ENCODE measurements at places on chromosomes 5 and 9.

- DNase-seq, result no peak
Measured at GRCh38 chr9:132982458-132982857, 4.0 kb downstream of the GFI1B start.

GRCh38 chr9:135945969-135946368 is 15.2 kb downstream of the UBAC1 start:
- DNase-seq, result no peak

DNA sequence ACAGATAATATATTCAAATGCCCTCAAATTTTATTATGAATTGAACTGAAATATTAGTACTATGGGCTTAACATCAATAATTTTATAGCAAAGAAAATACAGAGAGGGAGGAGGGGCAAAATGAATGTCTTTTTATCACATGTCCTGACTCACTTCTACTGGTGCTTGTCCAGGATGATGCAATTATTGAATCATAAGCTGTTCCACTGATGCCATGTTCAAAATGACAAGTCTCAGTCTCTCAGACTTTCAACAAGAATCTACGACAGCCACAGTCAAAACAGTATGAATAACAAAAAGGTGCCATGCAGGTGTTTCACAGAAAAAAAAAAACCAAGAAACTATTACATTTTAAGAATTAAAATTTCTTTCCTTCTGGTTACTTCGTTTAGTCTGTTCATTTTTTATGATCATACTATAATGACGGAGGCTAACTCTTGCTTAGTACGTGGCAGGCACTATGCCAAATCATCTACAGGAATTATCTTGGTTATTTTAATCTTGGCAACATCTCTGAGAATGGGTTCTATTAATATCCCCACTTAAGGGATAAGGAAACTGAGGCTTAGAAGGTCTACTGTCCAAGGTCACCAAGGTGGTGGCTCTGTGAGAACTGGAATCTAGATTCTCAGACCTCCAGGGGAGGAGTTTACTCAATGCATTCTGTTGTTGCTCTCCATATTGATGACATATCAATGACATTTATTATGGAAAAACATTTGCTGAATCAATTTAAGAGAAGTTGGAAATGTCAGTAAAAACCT is 61.5 kb downstream of the NR3C1 start:
- no peak for DNase-seq

GRCh38 chr9:83299094-83299493 is 236.2 kb upstream of the RASEF start:
- no peak for DNase-seq

GRCh38 chr9:3007326-3007725 is 163.4 kb upstream of the PUM3 start:
- no peak for DNase-seq

DNA sequence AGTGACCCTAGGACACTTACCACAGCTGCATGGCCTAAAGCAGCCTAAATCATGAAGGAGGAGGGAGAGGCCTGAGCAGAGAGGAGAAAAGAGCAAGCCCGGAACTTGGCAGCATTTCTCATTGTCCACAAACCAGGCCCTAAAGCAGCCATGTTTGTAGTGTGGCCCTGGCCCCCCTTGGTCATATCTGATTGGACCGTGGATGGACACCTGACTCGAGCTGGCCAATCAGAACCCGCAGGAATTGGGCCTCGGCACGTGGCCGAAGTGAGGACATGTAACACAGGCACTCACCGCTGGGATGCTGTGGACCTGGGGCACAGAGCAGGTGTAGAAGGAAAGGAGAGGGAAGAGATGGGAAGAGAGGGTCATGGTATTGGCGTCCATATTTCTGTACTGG is 56.9 kb downstream of the ASS1 start:
- no peak for DNase-seq

DNA sequence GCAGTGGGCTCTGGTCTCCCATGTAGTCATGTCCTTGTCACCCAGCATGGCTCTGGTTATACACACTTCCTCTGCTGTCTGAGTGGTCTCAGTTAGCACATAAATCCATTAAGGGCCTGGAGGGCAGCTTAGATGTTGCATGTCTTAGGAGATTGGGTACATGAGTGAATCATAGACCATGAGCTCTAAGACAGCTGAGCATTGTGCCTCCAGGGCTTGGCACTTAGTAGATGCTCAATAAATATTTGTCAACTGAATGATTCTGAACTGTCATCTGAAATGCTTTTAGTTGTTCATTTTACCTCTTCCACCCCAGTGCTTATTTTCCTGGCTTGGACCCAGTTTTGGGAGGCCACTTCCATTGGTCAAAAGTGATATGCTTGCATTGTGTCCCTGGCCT is 135.6 kb downstream of the BOD1 start:
- DNase-seq, result no peak

DNA sequence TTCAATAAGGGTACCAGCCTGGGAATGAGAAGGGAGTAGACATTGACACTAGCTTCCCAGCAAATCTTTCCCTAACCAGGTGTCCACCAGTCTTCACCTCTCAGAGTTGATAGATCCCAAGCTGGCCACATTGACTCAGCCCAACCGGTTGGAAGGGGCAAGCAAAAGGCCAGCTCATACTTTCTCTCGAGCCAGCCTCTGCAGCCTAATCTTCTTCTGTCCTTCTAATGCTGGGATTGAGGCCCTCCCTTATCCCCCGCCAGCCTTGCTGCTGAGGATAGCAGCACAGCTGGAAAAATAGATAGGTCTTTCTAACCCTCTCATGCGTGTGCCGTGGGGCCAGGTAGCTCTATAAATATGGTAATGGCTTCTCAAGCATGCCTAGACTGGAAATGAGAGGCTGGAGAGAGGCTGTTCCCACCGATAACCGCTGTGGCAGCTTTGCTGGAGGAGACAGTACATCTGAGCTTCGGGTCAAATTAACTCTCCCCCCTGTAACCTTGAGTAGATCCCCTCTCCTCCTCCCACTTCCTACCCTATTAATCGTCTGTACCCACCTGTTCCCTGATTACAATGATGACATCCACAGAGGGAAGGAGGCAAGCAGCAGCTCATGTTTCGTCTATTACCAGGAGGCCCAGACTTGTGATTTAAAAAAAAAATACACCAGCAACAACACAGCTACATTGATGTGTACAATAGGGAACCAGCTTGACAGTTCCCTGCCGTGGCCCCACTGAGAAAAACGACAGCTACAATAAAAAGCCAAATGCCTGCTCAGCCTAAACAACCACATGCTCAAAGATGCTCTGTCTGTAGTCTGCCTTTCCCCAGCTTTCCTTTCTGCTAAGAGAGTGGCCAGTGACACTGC is 219.9 kb upstream of the BRINP1 start:
- DNase-seq, result no peak

DNA sequence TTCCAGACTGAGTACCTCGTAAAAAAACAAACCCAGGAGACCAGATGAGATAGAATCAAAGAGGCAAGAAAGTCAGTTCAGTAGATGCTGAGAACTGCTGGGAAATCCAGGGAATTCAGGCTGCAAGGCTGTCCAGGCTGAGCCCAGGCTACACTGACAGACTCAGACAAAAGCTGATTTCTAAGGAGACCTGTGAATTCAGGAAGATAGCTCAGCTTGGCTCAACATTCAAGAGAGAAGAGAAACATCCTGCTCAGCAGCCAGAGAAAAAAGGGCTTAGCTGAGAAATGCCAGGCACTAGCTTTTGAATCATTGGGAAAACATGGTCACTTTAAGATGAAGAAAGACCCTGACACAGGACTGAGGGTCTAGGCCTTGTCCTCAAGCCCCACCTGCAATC is 118.2 kb upstream of the SLC44A1 start:
- no peak for DNase-seq

DNA sequence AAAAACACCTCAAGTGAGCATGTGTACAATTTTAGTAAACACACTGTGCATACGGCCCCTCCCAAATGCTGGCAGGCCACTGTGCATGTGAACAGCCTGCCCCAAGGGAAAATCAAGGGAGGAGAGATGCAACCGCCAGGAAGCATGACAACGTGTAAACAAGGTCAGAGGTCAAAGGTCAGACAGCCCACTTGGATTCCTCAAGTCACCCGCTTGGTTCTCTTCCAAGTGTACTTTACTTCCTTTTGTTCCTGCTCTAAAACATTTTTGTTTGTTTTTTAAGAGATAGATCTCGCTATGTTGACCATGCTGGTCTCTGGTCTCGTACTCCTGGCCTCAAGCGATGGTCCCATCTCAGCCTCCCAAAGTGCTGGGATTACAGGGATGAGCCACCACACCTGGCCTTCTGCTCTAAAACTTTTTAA is 126.7 kb upstream of the SHB start:
- DNase-seq, result no peak

DNA sequence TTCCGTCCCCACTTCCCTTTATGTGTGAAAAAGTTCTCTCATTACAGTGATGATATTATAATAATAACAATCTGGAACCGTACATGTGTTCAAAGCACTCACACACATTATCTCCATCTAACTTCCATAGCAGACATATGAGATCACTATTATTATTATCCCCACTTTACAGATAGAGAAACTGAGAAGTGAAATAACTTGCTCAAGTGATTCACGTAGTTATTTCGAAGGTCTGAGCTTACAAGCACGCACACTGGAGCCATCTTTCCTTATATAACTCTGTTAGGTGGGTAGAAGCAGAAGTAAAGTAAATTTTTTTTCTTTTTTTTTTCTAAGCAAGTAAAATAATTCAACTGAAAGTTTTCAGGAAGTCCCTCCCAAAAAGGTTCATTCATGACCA is 62.9 kb upstream of the PTGER4 start:
- no peak for DNase-seq

GRCh38 chr9:77839459-77840140 is 191.5 kb upstream of the GNA14 start:
- no peak for DNase-seq
